ENCODE measurements at places on chromosomes 2 and 18.

- no peak for DNase-seq
These were observed 54.6 kb upstream of the MAP4K3 start for GRCh38 chr2:39491653-39492052.

GRCh38 chr2:30997979-30998378, 140.3 kb downstream of the GALNT14 start:
- DNase-seq = no peak

GRCh38 chr18:40529478-40529877, 1425.6 kb upstream of the PIK3C3 start:
- no peak for DNase-seq

- DNase-seq = no peak
These were observed 181.3 kb downstream of the CTIF start for GRCh38 chr18:48719974-48720654.

GRCh38 chr2:216317831-216318520, 54.3 kb downstream of the MARCHF4 start:
- no peak for DNase-seq

GRCh38 chr2:219247678-219248642, 2.7 kb downstream of the STK16 start:
- DNase-seq = peak; percentile 74

GRCh38 chr2:39093218-39093898, 27.5 kb downstream of the SOS1 start:
- DNase-seq = no peak

GRCh38 chr18:12352188-12352587, 24.8 kb downstream of the AFG3L2 start:
- DNase-seq = no peak

- DNase-seq = no peak
These were observed 53.7 kb upstream of the PARD3B start for GRCh38 chr2:204491528-204491927.

GRCh38 chr2:54384301-54385203, 71.6 kb upstream of the SPTBN1 start:
- no peak for DNase-seq

Measured in OCI-LY7 (cell line).